ENCODE measurements at places on chromosomes 5 and 9.
A peak's percentile ranks its signal among the peaks of the same experiment; 100 is the strongest.

DNA sequence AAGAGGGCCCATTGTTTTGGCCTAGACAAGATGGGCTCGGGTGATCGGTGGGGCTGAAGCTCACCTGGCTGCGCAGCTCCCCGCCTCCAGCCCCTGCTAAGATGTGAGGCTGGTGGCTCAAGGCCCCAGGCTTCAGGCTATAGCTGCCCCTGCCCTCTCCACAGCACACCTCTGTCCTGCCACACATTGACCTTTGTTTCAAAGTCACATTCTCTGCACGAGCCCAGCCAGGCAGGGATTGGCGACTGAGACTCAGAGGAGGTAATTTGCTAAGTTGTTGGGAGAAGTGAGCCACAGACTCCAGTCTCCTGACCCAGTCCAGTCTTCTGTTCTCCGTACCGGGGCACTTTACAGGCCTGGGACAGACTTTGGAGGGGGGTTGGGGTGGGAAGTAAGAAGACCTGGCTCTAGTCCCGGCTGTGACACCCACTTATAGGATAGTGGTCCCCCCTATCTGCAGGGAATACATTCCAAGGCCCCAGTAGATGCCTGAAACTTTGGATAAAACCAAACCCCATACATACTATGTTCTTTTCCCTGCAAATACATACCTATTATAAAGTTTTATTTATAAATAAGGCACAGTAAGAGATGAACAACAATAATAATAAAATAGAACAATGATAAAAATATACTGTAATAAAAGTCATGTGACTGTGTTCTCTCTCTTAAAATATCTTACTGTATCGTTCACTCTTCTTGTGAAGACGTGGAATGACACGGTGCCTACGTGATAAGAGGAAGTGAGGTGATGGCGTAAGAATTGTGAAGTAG lies 13.3 kb downstream of the PDGFRB start:
- no peak for DNase-seq

- DNase-seq, result no peak
These were observed 60.3 kb downstream of the TMC1 start for GRCh38 chr9:72581694-72582093.

DNA sequence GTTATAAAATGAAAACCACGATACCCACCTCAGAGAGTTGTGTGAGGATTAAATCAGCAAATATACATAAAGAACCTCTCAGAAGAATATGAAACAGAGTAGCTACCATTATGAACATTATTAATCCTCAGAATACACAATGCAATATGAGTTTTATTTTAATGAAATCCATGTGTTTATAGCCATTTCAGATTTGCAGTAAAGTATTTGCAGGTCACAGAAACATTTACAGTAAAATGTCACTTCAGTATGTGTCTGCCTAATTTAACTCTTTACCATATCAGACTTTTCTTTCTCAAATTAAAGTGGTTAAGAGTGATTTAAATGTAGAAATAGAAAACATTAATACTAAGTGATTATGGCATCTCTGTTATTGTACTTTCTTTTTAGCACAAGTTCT lies 365.2 kb upstream of the MPDZ start:
- DNase-seq, result no peak

GRCh38 chr5:140358738-140359310 lies 1.2 kb upstream of the SLC4A9 start:
- DNase-seq, result peak; percentile 86

DNA sequence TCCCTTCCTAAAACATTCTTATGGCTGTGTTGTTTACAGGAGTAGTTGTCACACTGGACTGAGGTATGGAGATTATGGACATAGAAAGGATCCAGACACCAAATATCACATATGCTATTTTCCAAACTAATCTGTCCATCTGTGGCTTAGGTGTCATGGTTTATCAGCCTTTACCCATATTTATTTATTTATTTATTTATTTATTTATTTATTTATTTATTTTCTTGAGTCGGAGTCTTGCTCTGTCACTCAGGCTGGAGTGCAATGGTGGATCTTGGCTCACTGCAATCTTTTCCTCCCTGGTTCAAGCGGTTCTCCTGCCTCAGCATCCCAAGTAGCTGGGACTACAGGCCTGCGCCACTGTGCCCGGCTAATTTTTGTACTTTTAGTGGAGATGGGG lies 1103.1 kb downstream of the MAT2B start:
- no peak for DNase-seq
